ENCODE measurements at places on chromosomes 12 and 14. TPM values are rescaled to one million over a fixed set of nuclear protein-coding genes. Genes with fewer than 3 reads are reported as not detected.
A peak's percentile ranks its signal among the peaks of the same experiment; 100 is the strongest.

DNA sequence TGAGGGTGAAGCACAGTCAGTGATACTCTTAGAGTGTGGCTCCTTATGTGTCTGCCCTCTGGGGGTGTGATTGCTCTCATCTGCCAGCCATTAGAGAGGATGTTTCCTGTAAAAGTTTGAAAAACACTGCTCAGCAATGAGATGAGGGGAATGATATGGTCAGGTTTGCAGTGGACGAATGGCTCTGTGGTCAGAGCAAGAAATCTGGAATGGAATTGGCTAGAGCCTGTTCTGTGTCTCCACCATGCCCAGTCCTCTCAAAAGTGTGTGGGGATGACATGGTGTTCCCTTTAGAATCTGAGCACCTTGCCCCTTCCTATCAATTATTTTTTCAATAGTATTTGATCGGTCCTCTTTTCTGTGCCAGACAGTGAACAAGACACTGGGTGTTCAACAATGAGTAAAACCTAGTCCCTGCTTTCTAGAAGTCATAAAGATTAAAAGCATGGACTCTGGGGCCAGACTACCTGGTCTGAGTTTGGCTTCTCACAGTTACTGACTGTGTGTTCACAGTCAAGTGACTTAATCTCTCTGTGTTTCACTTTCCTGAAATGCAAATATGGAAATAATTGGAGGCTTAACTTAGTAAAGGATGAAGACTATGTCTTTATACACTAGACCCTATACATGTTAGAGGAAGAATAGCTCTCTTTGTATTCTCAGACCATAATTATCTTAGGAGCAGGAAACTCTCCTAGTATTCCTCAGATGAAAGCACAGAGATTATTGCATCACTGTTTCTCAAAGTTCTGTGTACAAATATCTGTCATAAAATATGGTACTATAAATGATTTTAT lies 1.6 kb downstream of the ACSS3 start:
- peak overlapping the region; percentile 85 for H3K27ac ChIP-seq
- H3K4me1 ChIP-seq, result no peaks in the 10 kb centered on the region
- no peaks in the 10 kb centered on the region for H3K36me3 ChIP-seq
- H3K27me3 ChIP-seq, result no peaks in the 10 kb centered on the region
- peak overlapping the region; percentile 57 for H3K4me3 ChIP-seq

DNA sequence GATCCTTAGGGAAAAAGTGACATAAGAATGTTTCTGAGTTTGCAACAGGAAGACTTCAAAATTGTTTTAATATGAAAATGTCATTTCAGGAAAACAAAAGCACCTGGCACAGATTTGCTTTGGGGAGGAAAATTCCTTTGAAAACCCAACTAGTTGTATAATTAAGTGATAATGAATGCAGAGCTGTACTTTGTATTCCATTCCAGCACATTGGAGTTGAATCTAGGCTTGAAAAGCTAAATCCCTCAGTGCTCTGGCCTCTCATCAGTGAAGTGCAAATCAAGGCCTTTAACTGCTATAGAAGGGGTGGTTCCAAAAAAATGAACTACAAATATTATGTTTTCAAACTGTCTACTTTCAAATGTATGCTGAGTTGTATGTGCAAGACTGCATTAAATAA lies 19.6 kb upstream of the C12orf42 start:
- H3K36me3 ChIP-seq, result no peaks in the 10 kb centered on the region
- H3K27me3 ChIP-seq, result no peaks in the 10 kb centered on the region
- no peak for DNase-seq
- no peak overlapping the region for H3K27ac ChIP-seq
- H3K4me1 ChIP-seq, result no peaks in the 10 kb centered on the region

Gene KRT73
- not detected for total RNA-seq

DNA sequence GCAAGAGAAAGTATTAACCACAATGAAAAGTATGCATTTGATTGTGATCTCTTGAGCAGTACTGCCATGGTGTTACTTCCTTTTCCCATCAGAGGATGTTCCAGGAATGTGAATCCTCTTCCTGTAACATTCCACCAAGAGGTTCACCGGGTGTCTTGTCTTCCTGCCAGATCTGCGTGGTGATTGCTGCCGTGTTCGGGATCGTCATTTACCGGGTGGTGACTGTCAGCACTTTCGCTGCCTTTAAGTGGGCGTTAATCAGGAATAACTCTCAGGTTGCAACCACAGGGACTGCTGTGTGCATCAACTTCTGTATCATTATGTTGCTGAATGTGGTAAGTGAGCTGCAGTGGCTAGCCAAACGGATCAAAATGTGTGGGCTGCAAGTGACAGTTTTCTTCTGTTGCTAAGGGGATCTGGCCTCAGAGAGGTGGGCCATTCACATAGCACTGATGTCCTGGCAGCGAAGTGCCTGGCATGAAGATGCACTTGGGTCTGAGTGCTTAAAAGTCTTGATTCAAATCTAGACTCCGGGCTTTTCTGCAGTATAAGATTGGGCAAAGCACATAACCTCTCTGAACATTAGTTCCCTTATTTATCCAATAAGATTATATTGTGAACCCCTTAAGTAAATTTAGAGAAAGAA lies 123.4 kb downstream of the SLC5A8 start:
- no peak overlapping the region for H3K4me3 ChIP-seq
- H3K36me3 ChIP-seq, result no peaks in the 10 kb centered on the region
- H3K27me3 ChIP-seq, result no peaks in the 10 kb centered on the region
- no peak for DNase-seq
- no peaks in the 10 kb centered on the region for H3K4me1 ChIP-seq
- no peak overlapping the region for H3K27ac ChIP-seq

Measured in left lung (tissue), 14 donors.